ENCODE measurements at places on chromosomes 13 and 19.
A peak's percentile ranks its signal among the peaks of the same experiment; 100 is the strongest.

- no peak for DNase-seq
Observed at GRCh38 chr19:7188698-7189629, 105.2 kb downstream of the INSR start.

GRCh38 chr13:99258210-99258860, at the start of gene GPR18:
TSS of gene GPR18 (minus strand) at chr13:99258379. CDS start at chr13:99255872, 2,507 bp downstream.
- DNase-seq: peak; percentile 80

DNA sequence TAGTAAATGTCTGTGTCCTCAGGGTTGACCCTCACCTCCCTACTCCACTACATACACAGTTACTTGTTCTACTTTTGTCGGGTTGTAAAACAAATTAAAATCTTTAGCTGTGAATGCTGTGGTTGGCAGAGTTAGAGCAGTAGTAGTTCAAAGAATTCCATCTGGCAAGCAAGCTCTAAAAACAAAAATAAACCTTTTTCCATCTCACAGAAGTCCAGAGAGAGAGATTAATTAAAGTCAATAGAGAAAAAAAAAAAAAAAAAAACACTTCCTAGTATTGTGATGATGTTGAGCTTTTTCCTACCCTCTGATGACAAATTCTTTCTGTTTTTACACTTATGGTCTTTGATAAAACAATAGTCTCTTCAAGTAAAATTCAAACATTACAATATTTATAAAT, 338.4 kb downstream of the PCDH17 start:
- no peak for DNase-seq

GRCh38 chr19:13151605-13152355, 1.6 kb downstream of the IER2 start:
- DNase-seq: peak; percentile 99

Measured in activated CD4-positive, alpha-beta T cell treated with anti-CD3 and anti-CD28 coated beads, Interleukin-2, amount 10 ng/mL, durations not matched to agents 24 days and 14 days (primary cell).